ENCODE measurements at places on chromosomes 11 and 22.

GRCh38 chr11:12546660-12547059 lies 127.6 kb upstream of the TEAD1 start:
- DNase-seq, result no peak

DNA sequence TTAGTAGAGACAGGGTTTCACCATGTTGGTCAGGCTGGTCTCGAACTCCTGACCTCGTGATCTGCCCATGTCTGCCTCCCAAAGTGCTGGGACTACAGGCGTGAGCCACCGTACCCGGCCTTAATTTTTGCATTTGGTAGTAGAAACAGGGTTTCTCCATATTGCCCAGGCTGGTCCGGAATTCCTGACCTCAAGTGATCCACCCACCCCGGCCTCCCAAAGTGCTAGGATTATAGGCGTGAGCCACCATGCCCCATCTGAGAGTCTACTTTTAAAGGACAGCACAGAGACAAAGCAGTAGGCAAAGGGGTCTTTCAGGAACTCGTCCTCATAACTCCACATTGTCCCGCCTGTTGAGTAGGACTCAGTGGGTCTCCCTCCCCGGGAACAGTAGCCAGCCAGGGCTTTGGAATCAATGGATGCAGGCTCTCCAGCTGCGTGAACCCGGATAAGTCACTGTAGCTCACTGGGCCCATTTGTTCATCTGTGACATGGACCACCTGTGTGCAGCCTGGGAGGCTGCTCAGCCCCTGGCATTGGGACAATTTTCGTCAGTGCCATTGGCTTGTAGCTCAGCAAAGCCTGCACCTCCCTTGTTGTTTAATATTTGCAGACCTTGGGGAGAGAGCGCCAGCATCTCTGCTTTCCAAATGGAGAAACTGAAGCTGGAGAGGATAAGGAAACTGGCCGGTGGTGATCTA lies 86.1 kb downstream of the ARHGAP8 start:
- DNase-seq, result no peak

DNA sequence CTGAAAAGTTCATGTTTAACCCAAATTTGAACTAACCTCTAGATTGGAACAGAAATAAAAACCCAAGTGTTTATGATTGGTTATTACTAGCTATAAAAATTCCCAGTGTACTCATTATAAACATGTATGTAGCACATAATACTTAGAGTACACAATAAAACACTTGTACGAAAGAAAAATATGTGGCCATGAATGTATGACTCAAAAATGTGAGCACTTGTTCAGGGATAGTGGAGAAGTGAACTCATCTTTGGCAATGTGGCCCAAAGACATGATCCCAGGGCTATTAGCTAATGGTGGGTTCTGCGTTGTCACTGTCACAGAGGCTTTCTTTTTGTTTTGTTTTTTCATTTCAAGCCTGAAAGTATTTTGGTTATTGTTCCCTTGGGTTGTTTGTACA lies 72.0 kb downstream of the PPFIBP2 start:
- DNase-seq, result no peak

GRCh38 chr11:8258784-8259183 lies 4.9 kb downstream of the LMO1 start:
- no peak for DNase-seq

- DNase-seq, result peak; percentile 63
These were observed 20.7 kb downstream of the ELF5 start for GRCh38 chr11:34492806-34493414.

All from SW 1271 (cell line).